SHP77 treated with DMSO at 0.1 percent for 48 hours (cell line): ENCODE measurements at places on chromosomes 13 and 19.

- DNase-seq: no peak
These were observed 9.6 kb upstream of the NOTCH3 start for GRCh38 chr19:15210323-15210781.

DNA sequence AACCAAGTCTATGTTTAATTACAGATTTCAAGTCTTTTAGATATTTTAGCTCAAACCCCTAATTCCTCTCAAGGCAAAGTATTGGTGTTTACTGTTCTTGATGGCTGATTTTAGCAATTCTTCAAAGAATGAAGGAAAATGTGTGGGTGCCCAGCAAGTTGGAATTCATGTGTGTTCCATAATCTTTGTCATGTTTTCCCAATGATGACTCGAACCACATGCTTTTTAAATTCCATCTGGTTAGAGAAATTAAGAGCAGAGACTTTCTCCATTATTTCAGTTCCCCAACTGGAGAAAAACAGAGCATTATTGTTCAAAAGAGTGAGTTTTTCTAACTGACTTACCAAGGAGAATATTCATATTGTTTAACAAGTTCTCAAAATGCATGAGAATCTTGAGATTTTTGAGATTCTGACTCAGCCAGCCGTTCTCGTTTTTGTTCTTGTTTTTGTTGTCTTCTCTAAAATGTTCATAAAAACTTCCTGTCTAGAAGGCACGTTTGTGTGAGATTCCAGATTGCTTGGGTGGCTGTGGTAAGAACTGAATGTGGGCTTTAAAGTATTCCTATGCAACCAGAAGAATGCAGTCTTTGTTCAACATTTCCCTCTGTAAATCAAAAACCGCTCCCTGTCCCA, 404.7 kb downstream of the IRS2 start:
- no peak for DNase-seq

GRCh38 chr13:66074018-66074615, 1156.0 kb downstream of the PCDH9 start:
- DNase-seq: no peak

DNA sequence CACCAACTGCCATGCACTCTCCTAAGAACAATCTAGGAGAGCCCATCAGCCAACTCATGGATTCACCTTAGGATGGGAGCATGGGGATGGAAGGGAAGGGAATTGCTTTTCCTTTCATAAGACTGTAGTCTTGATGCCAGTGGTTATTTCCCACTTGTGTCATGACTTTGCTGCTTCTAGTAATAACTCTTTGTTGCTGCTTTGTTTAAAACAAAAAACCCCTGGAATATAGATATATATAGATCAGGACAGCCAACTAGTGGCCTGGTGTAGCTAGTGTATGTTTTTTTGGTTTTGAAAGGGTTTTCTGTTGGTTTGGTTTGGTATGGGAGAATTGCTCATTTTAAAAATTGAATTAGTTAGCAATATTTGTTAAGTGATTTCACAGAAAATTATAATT, 39.3 kb upstream of the KCTD4 start:
- DNase-seq: no peak

GRCh38 chr19:47650700-47651099, 41.8 kb downstream of the BICRA start:
- DNase-seq: no peak

- peak; percentile 78 for DNase-seq
These were observed 314.2 kb downstream of the DLEU7 start for GRCh38 chr13:50529154-50529882.

DNA sequence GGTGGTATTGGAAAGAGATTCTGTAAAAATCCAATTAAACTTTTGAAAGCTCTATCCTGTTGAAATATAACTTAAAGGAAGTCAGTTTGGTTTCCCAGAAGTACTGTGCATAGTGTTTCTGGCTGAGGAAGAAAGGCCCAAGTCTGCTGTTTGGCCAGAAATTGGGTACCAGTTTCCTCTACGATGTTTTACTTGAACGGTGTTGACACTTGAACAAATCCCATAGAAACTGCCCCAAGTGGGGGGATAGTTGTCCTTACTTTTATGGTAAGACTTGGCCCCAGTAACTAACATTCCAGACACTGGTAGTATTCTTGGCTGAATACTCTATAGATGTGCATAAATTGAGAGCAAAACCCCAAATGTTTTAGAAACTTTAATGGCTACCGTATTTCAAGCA, 14.2 kb downstream of the KLF5 start:
- DNase-seq: no peak

- no peak for DNase-seq
These were observed 1.2 kb downstream of the LONP1 start for GRCh38 chr19:5718579-5719273.

DNA sequence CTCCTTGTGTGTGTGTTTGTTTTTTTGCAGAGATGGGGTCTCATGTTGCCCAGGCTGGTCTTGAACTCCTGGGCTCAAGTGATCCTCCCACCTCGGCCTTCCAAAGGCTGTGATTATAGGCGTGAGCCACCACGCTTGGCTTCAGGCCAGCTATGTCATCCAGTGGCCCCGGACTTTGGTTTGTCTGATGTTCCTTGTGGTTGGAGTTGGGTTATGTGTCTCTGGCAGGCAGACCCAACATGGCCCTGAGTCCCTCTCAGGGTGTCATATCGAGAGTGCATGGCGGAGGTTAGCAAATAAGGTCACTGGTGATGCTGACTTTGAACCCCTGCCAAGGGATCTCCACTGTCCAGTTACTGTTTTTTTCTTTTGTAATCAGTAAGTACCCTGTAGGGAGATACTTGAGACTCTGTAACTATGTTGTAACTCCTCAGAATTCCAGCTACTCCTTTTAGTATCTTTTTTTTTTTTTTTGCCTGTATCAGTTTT, 37.3 kb downstream of the SMARCA4 start:
- DNase-seq: no peak

DNA sequence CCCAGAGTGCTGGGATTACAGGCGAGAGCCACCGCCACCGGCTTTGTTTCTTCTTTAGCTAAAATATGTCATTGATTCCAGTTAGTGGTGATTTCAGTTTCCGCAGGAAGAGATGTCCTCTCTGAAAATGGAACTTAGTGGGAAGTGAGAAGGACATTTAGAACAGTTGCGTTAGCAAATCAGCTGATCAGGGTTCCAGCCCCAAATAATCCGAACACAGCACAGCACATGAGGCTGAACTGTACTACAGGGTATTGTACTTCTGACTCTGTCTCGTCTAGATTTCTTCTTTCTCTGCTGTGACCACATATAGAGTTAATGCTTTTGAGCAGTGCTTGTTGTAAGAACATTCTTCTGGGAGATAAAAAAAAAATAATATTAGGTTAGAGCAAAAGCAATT, 314.4 kb downstream of the MYO16 start:
- no peak for DNase-seq

DNA sequence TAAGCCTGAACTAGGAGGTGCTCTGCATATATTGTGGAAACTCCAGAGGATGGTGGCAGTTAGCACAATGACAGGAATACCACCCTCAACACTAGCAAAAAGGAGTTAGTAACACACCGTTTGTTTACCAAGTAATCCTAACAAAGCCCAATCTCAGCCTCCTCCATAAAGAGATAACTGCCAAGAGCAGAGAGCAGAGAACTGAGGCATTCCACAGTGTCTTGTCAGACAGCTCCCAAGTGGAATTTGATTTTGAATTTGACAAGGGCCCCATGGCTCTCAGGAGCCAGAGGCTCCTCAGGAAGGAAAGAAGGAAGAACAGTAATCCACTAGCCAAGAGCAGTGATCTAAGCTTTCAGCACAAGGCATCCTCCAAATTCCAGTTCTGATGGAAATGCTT, 298.6 kb downstream of the DCLK1 start:
- no peak for DNase-seq

- DNase-seq: peak; percentile 19
These were observed 14.6 kb downstream of the GNA11 start for GRCh38 chr19:3108775-3109174.

DNA sequence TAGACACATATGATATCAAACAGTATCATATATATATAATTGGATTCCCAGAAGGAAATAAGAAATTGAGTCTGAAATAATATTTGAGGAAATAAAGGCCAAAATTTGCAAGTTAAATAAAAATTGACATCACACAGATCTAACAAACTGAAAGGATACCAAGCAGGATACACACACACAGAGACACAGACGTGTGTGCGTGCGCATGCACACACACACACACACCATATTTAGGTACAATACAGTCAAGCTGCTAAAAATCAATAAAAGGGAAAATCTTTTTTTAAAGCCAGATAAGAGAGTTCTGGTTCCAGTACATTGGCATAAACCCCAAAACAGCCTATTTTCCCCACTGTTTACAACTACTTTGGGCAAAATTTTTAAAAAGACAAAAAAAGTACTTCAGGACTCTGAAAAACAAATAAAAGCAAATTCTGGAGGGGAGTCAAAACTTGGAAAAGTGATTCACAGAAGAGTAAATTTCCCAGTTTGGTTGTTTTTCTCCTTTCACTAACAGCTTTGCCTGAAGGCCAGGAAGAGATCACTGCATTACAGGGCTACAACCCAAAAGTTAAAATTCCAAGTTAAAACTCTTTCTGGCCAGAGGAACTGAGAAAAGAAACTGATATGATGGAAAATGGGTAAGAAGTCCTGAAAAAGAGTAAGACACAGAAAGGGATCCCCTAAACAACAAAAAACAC, 16.2 kb downstream of the MYCBP2 start:
- no peak for DNase-seq

- DNase-seq: no peak
These were observed 29.3 kb upstream of the TNFAIP8L1 start for GRCh38 chr19:4609878-4610511.

DNA sequence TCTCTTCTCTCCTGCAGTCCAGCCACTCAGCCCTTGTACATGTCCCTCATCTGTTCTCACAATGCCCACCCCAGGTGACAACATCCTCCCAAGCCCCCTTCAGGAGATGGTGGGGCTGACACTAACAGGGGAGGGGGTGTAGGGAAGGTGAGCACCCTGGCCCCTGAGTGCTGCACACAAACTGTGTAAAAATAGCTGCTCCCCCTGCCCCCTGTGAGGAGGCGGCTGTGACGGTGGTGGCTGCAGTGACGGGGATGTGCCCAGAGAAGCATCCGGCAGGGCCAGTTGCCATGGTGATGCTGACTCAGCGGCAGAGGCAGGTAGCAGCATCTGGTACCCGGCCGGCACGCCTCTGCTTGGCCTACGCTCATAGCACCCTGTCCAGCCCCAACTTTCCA, 13.0 kb upstream of the JUND start:
- DNase-seq: no peak

- DNase-seq: no peak
These were observed 1.4 kb downstream of the UPF1 start for GRCh38 chr19:18833141-18833476.

DNA sequence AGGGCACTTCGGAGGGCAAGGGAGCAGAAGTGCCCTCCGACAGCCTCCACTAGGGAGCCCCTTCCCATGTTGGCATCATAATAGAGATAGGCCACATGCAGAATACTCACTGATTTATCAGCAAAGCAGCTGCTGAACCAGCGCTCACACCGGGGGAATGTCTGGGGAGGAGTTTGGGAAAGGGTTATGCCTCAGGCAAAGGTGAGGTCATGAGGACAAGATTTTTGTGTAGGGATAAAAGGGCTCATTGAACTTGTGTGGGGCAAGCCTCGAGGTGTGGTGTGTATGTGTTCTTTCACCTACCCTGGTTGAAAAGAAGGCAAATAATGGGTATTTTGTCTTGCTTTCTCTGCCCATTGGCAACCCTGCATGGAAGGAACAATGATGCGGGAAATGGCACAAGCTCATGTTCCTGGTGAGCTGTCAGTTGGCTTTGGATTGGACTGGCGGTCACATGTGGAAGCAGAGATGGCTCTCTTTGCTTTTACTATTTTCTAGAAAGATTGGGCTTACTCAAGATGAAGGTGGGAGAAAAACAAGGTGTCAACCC, 39.1 kb upstream of the SLC7A9 start:
- DNase-seq: no peak

GRCh38 chr19:44590245-44591059, 22.9 kb upstream of the IGSF23 start:
- no peak for DNase-seq
